Stimulated activated CD8-positive, alpha-beta memory T cell treated with anti-CD3 and anti-CD28 coated beads, Interleukin-7, amount 100 ng/mL, for 24 hours (primary cell): ENCODE measurements at places on chromosomes 7 and 10.

DNA sequence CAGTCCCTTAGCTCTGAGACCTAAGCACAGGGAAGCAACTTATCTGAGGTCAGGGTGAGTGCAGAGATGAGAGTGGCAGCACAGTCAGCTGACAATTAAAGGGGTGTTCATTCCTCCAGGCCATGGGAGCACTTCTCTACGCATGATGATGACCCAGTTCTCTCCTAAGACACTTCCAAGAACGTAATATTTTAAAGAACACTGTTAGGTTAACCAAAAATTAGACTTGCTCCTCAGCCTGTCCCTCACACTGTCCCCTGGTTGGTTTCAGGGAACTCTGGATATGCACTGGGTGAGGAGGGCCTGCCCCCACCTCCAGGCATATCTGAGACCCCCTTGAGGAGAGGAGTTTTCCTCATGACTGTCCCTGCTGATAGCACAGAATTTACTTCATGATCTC is 767.5 kb downstream of the GRID1 start:
- no peak for DNase-seq

DNA sequence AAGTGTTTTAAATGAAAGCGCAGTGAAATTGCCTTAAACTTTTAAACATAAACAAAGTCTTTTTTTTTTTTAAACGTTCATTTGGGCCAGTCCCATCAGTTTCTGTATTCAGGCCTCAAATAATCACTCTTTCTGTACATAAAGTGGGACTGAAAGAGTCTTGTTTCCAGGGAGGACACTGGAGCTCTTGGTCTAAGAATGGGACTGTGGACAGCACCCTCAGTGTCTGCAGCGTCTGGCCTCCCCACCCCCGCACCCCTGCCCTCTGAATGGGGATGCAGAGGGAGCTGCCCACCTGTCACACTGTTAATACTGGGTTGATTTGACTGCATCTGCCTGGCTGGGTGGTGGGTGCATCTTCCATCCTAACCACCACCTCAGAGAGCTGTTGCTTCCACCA is 5.2 kb downstream of the ZNF365 start:
- DNase-seq, result no peak

DNA sequence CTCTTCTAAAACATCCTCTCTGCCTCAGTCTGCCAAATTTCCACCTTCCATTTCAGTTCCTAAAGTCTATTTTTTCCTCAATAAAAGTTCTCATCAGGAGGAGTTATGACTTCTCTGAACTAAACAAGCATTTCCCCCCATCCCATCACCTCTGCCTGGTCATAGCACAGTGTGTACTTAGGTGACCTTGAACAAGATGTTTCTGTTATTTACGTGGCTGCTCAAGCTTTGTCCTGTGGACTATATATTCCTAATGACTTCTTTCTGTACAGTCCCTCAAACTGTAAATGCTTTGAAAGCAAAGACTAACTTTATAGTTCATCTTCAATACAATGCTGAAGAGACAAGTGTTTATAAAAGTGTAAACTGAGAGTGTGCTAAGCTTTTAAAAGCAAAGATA is 166.9 kb downstream of the CPEB3 start:
- no peak for DNase-seq

DNA sequence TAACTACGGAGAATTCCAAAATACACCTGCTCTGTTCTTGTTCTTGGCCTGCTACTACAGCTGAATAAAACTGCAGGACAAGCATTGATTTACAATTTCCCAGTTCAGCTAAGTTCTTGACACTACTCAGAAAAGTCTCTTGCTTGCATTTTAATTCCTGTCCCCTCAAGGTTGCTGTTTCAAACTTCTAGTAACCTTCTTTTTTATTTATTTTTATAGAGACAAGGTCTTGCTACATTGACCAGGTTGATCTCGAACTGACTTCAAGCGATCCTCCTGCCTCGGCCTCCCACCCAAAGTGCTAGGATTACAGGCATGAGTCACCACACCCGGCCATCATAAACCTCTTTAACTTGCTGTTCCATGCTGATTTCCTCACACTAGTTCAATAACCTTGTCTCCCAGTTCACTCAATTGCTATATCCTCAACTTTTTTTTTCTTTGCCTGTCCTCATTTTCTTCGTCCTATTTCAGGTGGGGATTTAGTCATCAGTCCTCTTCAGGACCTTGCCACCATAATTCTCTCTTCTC is 79.9 kb downstream of the ARHGAP21 start:
- DNase-seq, result no peak

DNA sequence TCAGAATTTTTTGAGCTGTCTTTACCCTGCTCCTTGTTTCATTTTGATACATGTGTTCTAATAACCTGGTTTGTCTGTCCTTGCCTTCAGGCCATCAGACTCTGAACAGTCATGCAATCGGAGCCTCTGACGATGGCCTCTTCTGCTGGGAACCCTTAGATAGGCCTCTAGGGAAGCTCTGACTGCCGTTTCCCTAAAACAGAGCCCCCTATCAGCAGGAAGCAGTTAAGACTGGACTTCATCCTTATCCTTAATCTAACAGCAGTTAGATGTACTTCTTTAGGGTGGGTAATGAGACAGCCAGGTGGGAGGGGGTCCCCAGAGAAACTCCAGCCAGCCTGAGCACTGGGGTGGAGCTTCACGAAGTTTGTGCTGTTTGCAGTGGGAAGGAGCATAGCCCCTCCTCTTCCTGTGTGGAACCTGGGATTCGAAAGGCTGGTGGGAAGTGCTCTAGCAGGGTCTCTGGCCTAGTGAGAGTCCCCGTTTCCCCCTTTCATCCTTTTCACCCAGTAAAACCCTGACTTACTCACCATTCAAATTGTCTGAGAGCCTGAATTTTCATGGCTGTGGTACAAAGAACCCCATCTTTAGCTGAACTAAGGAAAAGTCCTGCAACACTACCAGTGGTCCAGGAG is 28.4 kb upstream of the SORCS3 start:
- DNase-seq, result no peak

GRCh38 chr7:1252540-1253090 is 19.9 kb downstream of the UNCX start:
- no peak for DNase-seq

DNA sequence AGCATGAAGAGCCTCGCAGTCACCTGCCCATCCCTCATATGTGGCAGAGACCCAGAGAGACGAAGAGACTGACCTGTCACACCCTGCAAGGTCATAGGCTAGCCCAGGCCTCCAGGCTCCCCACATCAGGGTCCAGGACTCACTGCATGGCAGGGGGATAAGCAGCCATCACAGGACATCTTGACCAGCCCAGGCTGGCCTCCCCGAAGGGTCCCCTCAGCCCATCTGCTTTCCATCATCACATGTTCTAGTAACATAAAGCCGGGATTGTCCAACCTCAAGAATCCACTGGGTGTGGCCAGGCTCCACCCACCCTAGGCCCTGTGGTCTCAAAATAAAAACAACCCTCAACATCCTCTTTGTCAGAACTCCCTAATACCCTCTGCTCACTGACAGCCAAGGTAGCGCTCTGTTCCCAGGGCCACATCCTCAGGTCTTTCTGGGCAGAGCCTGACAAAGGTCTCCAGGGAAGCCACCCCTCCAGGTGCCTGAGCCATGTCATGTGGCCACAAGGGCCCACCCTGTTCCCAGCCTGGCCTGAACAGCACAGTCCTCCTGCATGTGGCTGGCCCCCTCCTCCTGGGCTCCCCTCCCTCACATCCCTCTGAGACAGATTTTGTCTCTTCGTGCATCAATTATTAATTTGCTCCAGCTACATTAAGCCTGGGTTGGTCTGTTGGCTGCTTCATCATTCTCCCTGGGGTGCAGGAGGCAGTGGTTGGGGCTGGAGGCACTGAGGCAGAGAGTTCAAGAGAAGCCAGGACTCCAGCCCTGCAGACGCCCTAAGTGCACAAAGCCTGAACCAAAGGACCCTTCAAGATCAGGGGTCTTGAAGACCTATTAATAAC is 131.8 kb upstream of the UNC5B start:
- DNase-seq, result no peak

DNA sequence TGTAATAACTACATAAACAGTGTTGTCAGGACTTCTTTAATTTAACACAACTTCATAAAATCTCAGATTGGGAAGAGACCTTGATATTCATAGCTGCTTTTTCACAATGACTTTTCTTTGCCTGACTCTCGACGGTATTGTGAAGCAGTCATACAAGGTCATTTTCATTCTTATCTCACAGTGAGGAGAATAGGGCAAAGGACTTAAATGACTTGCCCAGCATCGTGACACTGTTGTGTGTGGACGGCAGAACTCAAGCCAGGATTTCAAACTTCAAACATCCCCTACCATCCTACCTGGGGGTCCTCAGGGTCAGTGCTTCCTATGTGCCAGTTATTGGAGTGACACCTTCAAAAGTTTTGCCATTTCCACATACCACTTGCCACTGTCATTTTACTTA is 138.5 kb upstream of the GDF10 start:
- DNase-seq, result no peak

- DNase-seq, result no peak
These were observed 7.8 kb upstream of the ADCY1 start for GRCh38 chr7:45566386-45566785.

GRCh38 chr7:73827567-73828106 is 3.2 kb upstream of the CLDN4 start:
- no peak for DNase-seq

DNA sequence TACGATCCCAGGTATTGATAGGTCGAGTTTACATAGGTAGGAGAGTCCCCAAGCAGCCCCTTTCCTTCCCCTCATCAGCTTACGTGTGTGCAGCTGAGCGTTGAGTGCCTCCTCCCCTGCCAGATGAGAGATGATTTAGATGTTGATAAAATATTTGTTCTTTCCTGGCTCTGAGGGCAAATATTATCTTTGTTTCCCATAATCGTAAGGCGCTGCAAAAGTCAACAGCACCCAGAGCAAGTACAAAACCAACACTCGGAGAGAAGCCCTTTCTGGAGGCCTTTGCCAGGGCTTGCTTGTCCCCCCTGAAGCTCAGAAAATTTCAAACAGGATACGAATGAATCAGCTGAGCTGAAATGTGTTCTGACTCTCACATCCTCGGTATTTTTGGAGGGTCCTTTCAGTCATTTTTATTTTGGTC is 683.2 kb downstream of the LRMDA start:
- no peak for DNase-seq

- DNase-seq, result no peak
These were observed 1143.7 kb downstream of the DNAJB9 start for GRCh38 chr7:109713366-109713765.

GRCh38 chr10:59847888-59848287 is 58.5 kb downstream of the CCDC6 start:
- DNase-seq, result no peak

GRCh38 chr7:117479225-117480054 is at the start of gene CFTR:
TSS of gene CFTR (plus strand) at chr7:117480025. CDS start at chr7:117480095, 70 bp downstream.
- DNase-seq, result no peak
